ENCODE measurements at places on chromosomes 2 and 18. TPM values are rescaled to one million over a fixed set of nuclear protein-coding genes. Genes with fewer than 3 reads are reported as not detected.

GRCh38 chr2:166373951-166374350 is 1.8 kb downstream of the SCN9A start:
- H3K36me3 ChIP-seq = no peaks in the 10 kb centered on the region
- no peak for DNase-seq
- H3K27ac ChIP-seq = no peak overlapping the region
- peaks cover 27% of the 10 kb centered on the region for H3K4me1 ChIP-seq
- no peaks in the 10 kb centered on the region for H3K27me3 ChIP-seq

GRCh38 chr2:129905664-129906081 is 73.8 kb upstream of the RAB6C start:
- no peak overlapping the region for H3K27ac ChIP-seq
- H3K27me3 ChIP-seq = no peaks in the 10 kb centered on the region
- H3K36me3 ChIP-seq = no peaks in the 10 kb centered on the region
- DNase-seq = peak; percentile 79

EFHD1 gene
- 114 TPM for total RNA-seq

CACNB4 gene
- total RNA-seq = 3.4 TPM

- peaks cover 75% of the 10 kb centered on the region for H3K4me1 ChIP-seq
- no peak for DNase-seq
- no peak overlapping the region for H3K4me3 ChIP-seq
- H3K27me3 ChIP-seq = no peaks in the 10 kb centered on the region
- peaks cover 3% of the 10 kb centered on the region for H3K36me3 ChIP-seq
- peak overlapping the region; percentile 36 for H3K27ac ChIP-seq
These were observed 352.8 kb downstream of the THSD7B start for GRCh38 chr2:137118140-137118539.

DNA sequence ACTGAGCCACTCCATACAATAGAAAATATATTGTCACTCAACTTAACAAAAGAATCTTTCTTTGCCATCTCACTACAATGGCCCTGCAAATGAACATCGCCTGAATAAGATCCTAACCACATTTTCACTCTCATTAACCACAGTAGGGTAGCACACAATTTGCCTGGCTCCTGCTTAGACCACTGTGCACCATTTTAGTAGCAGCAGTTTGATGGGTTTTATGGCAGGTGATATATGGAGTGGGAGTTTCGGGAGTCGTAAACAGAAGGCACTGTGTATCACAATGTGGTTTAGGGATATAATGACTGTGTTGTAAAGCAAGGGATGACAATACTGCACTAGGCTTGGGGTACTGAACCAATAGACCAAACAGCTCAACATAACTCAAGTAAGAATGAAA is 617.4 kb downstream of the BCL11A start:
- H3K27me3 ChIP-seq = no peaks in the 10 kb centered on the region
- no peaks in the 10 kb centered on the region for H3K36me3 ChIP-seq
- no peaks in the 10 kb centered on the region for H3K4me1 ChIP-seq
- no peak overlapping the region for H3K27ac ChIP-seq

DNA sequence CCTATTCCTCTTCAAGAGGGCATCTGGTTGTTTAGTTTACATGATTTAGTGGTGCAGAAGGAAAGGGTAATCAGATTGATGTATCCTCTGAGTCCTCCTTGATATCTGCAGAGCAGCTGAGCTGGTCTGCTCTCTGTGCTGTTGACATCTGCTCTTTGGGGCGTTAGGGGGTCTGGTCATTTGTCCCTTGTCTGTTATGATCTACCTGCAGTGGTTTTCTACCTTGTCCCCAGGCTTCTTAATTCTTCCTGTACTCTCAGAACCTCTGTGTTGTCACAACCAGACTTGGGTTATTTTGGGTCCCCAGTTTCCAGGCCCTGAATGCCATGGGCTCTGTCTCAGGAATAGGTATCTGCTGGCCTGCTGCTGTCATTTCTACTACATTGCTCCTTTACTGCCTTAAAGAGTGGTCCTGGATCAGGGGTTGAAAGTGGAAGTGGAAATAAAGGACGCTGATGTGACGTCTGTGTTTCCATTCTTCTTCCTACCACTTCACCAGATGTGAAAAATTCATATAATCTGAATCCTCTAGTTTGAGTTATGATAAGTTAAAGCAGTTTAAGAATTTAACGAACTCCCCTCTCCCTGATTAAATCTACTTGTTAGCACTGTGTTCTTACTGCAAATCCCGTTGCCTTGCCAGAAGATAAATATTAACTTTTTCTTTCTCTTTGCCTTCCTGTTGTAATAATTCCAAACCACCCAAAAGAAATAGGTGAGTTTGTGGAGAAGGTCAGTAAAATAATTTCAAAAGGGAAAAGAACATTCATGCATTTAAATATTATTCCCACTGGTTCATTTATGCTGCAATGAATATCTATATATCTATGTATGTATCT is 16.6 kb upstream of the CPS1 start:
- H3K27ac ChIP-seq = no peak overlapping the region
- no peaks in the 10 kb centered on the region for H3K4me1 ChIP-seq
- no peak for DNase-seq
- H3K27me3 ChIP-seq = no peaks in the 10 kb centered on the region
- no peak overlapping the region for H3K4me3 ChIP-seq

SP110 gene
- total RNA-seq = 24.1 TPM

IL1RN gene
- total RNA-seq = not detected

DNA sequence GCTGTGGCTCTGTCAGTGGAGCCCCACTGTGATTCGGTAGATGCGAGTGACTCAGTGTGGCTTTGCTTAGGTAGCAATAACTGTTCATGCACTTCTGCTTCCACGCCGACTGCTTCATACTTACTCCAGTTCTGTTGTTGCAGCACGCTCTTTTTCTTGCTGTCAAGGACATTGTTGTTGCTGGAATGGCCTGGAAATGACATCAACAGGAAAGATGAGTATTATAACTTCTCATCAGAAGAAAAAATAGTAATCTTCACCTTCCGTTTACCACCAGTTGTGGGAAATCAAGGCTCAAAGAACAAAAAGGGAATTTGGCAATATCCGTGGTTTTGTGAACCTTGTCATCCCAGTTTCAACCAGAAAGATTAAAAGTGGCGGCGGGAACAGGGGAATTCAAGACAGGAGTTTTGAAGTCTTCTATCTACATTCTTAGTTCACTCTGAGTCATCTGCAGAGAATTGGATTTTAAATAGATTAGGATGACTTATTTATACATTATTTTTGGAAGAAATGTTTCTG is 8.3 kb downstream of the TM4SF20 start:
- no peak for DNase-seq
- no peaks in the 10 kb centered on the region for H3K27me3 ChIP-seq
- H3K27ac ChIP-seq = no peak overlapping the region
- no peak overlapping the region for H3K4me3 ChIP-seq
- H3K36me3 ChIP-seq = no peaks in the 10 kb centered on the region
- peaks cover 9% of the 10 kb centered on the region for H3K4me1 ChIP-seq

DNA sequence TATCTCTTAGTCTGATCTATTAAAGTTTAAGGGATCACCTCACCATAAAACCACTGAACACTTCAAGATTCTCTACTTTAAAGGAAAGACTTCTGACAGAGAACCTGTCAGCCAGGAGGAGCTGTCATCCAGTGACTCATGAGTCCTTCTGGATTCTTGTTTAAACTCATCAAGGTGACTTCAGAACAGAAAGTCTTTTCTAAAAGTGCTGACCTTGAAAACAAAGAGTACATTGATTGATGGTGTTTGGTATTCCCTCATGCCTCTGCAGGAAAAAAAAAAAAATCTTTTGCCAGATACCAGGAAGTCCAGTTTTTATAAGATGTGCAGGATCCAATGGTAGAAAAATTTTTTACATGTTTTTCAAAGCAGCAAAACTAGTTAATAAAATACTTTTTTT is 12.3 kb downstream of the DSG2 start:
- H3K4me1 ChIP-seq = peaks cover 24% of the 10 kb centered on the region
- H3K36me3 ChIP-seq = peaks cover 2% of the 10 kb centered on the region
- no peak overlapping the region for H3K27ac ChIP-seq

- no peak overlapping the region for H3K27ac ChIP-seq
- no peak overlapping the region for H3K4me3 ChIP-seq
- H3K27me3 ChIP-seq = no peaks in the 10 kb centered on the region
- H3K4me1 ChIP-seq = peaks cover 10% of the 10 kb centered on the region
- no peak for DNase-seq
These were observed 23.6 kb downstream of the COX7A2L start for GRCh38 chr2:42337356-42337820.

- no peaks in the 10 kb centered on the region for H3K27me3 ChIP-seq
- no peaks in the 10 kb centered on the region for H3K36me3 ChIP-seq
These were observed 395.8 kb downstream of the LNPK start for GRCh38 chr2:175606010-175606841.

MAP3K2 gene
- 60.9 TPM for total RNA-seq

SEH1L gene
- 47.5 TPM for total RNA-seq

- no peaks in the 10 kb centered on the region for H3K36me3 ChIP-seq
- DNase-seq = no peak
- peaks cover 46% of the 10 kb centered on the region for H3K4me1 ChIP-seq
- H3K27me3 ChIP-seq = no peaks in the 10 kb centered on the region
- H3K27ac ChIP-seq = peak overlapping the region; percentile 94
These were observed 63.2 kb downstream of the SCG2 start for GRCh38 chr2:223538920-223539440.

TWIST2 gene
- 6.3 TPM for total RNA-seq

GRCh38 chr2:241897231-241897916 is 27.8 kb downstream of the RTP5 start:
- no peaks in the 10 kb centered on the region for H3K36me3 ChIP-seq
- H3K4me3 ChIP-seq = no peak overlapping the region
- H3K4me1 ChIP-seq = peaks cover 15% of the 10 kb centered on the region
- no peak for DNase-seq
- no peak overlapping the region for H3K27ac ChIP-seq
- H3K27me3 ChIP-seq = no peaks in the 10 kb centered on the region

DNA sequence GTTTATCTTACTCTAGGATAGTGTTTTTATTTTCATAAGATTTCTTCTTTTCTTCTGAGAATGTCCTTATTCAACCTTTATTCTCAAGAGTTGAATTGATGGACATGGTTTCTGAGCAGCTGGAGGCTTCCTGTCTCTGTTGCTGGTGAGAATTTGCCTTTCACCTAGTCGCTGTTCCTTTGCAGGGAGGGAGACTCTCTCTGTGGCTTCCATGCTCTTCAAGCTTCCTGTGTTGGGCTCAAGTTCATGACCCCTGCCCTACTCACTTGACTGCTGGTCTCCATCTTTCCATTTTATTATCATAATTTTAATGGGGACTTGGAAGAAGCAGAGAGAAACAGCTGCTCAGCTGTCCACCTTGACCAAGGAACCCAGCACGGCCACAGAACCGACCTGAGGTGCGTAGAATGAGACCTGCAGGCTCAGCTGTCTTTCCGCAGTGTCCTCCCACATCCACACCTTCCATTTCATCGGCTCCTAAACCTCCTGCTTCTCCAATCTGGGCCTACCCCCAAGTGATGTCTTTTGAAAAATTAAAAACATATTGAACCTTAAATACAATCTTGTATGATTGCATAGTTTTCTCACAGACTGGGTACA is 24.2 kb downstream of the TMEM18 start:
- H3K27me3 ChIP-seq = peaks cover 15% of the 10 kb centered on the region
- peaks cover 4% of the 10 kb centered on the region for H3K4me1 ChIP-seq
- no peaks in the 10 kb centered on the region for H3K36me3 ChIP-seq

ALLC gene
- not detected for total RNA-seq

MOGAT1 gene
- not detected for total RNA-seq

DNA sequence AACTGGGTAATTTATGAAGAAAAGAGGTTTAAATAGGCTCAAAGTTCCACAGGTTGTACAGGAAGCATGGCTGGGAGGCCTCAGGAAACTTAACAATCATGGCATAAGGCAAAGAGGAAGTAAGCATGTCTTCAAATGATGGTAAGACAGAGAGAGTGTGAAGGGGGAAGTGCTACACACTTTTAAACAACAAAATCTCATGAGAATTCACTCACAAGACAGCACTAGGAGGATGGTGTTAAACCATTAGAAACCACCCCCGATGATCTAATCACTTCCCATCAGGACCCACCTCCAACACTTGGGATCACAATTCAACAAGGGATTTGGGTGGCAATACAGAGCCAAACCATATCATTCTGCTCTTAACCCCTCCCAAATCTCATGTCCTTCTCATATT is 34.9 kb downstream of the CFAP210 start:
- H3K4me3 ChIP-seq = no peak overlapping the region
- no peak overlapping the region for H3K27ac ChIP-seq
- no peaks in the 10 kb centered on the region for H3K36me3 ChIP-seq
- no peak for DNase-seq
- H3K4me1 ChIP-seq = no peaks in the 10 kb centered on the region

DNA sequence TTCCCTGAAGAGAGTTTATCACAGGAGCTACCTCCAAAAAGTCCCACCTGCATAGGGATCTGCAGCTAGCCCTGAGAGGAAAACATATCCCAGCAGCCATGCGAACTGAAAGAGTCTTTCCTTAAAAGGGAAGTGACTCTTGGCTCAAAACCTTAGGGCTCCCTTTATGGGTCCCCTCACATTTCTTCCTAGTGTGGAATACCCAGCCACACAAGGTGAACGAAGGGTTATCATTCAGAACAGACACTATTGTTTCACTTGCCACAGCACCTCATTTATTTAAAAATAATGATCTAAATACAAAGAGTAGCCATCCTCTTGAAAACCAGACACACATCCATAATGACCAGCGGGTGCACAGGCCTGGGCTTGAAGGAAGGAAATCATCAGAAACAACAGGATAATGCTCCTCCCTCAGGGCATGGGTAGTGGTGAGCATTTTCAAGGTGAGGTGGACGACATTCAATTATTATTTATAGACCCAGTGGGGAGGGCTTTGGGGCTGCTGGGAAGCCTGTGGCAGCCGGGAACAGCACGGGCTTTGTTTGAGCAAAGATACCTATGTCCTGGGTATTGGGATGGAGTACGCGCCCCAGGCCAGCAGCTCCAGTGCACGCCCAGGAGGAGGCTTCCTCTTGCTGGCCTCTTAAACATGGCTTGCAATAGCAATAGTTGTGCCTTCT is 119.0 kb upstream of the ITGA6 start:
- H3K36me3 ChIP-seq = no peaks in the 10 kb centered on the region
- DNase-seq = no peak
- no peaks in the 10 kb centered on the region for H3K27me3 ChIP-seq
- H3K4me3 ChIP-seq = no peak overlapping the region
- peaks cover 6% of the 10 kb centered on the region for H3K4me1 ChIP-seq

- peaks cover 18% of the 10 kb centered on the region for H3K4me1 ChIP-seq
- H3K4me3 ChIP-seq = no peak overlapping the region
- no peak overlapping the region for H3K27ac ChIP-seq
- DNase-seq = no peak
- H3K27me3 ChIP-seq = no peaks in the 10 kb centered on the region
These were observed 19.0 kb upstream of the FEZ2 start for GRCh38 chr2:36616947-36617346.

- peak overlapping the region; percentile 95 for H3K27ac ChIP-seq
- no peak for DNase-seq
- peaks cover 56% of the 10 kb centered on the region for H3K4me1 ChIP-seq
- no peaks in the 10 kb centered on the region for H3K36me3 ChIP-seq
- H3K4me3 ChIP-seq = peak overlapping the region; percentile 15
These were observed 25.3 kb upstream of the BZW1 start for GRCh38 chr2:200786423-200786822.

GRCh38 chr2:10352361-10352760 is 49.7 kb downstream of the HPCAL1 start:
- no peaks in the 10 kb centered on the region for H3K27me3 ChIP-seq
- H3K4me3 ChIP-seq = no peak overlapping the region
- DNase-seq = no peak
- H3K4me1 ChIP-seq = peaks cover 19% of the 10 kb centered on the region
- H3K36me3 ChIP-seq = peaks cover 6% of the 10 kb centered on the region

FOXI3 gene
- total RNA-seq = not detected

- H3K27ac ChIP-seq = no peak overlapping the region
- no peaks in the 10 kb centered on the region for H3K36me3 ChIP-seq
- no peak overlapping the region for H3K4me3 ChIP-seq
- H3K4me1 ChIP-seq = peaks cover 47% of the 10 kb centered on the region
- DNase-seq = no peak
These were observed 60.2 kb downstream of the LYPD6B start for GRCh38 chr2:149098701-149099100.

ITPRID2 gene
- 94.5 TPM for total RNA-seq

RNF181 gene
- 77.3 TPM for total RNA-seq

QPCT gene
- not detected for total RNA-seq
